ENCODE measurements at places on chromosomes 16 and 17.

DNA sequence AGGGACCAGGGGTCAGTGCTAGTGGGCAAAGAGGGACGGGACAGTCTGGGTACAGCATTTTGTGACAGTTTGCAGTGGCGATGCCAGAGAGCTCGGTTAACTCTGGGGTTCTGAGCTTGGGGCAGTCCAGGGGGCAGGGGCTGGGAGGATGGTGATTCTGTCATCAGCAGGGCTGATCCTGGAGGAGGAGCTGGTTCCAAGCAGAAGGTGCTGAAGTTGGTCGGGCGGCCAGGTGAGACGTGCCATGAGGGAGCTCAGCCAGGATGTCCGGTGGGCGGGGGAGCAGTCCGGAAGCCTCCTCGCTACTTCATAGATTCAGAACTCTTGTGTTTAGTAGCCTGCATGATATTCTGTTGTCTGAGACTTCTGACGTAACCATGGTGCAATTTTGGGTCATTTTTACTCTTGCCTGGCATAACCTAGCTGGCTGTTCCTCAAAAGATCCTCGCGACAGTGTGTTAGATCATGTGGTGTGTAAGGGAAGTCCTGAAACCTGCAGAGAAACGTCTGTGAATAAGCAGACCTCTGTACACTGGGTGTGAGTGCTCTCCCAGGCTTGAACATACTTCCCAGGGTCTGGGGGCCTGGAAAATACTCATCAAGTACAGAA lies 122.0 kb downstream of the CLEC16A start:
- DNase-seq: no peak

GRCh38 chr17:41717408-41718286 lies 5.5 kb downstream of the GAST start:
- DNase-seq: no peak

- no peak for DNase-seq
Observed at GRCh38 chr16:53673189-53673588, 30.5 kb downstream of the RPGRIP1L start.

DNA sequence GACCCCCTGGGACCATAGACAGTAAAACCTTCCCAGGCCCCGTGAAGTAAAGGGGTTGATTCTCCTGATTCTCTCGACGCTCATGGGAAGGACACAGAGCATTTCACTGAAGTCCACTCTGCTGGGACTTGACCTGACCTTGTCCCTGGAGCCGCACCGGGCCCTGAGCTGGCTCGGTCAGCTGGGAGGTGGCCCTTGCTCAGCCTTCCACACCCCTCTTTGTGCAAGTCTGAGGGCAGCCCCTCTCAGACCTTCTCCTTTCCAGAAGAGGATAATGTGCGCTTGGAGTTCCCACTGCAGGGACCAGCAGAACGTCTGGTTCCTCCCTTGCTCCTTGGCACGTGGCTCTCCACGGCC lies 115.5 kb downstream of the RAP1GAP2 start:
- no peak for DNase-seq

DNA sequence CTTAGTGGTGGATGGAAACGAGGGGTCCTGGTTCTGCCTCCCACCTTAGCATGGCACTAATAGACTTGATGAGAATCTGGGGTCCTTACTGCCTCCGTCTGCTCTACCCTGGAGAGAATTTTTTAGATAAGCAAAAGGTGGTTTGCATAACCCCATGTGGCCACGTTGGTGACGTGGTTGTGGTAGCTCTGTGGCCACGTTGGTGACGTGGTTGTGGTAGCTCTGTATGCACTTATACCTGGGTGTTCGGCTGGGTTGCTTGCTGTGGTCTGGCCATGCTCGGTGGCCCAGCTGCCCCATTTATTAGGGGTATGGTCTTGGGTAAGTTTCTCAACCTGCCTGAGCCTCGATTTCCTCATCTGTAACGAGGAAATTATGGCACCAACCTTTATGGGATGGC lies 13.0 kb downstream of the SPIRE2 start:
- DNase-seq: no peak
